ENCODE measurements at places on chromosomes 13 and 19.

DNA sequence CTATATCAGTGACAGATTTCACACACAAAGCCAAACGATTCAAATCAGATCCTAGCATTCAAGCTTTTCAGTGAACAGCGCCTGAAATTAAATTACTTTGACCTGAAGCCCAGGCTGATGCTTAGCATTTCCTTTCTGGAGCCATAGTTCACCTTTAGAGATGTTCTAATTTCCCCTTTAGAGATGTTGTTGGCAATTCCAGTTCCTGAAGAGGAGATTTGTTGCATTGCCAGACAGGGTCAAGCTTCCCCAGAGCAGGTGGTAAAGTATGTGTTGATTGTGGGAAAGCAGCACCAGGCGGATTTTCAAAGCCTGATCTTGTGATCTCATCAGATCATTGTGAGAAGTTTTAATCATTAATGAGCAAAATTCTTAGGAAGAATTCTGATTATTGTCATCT, 609.8 kb upstream of the KLF12 start:
- DNase-seq = no peak

DNA sequence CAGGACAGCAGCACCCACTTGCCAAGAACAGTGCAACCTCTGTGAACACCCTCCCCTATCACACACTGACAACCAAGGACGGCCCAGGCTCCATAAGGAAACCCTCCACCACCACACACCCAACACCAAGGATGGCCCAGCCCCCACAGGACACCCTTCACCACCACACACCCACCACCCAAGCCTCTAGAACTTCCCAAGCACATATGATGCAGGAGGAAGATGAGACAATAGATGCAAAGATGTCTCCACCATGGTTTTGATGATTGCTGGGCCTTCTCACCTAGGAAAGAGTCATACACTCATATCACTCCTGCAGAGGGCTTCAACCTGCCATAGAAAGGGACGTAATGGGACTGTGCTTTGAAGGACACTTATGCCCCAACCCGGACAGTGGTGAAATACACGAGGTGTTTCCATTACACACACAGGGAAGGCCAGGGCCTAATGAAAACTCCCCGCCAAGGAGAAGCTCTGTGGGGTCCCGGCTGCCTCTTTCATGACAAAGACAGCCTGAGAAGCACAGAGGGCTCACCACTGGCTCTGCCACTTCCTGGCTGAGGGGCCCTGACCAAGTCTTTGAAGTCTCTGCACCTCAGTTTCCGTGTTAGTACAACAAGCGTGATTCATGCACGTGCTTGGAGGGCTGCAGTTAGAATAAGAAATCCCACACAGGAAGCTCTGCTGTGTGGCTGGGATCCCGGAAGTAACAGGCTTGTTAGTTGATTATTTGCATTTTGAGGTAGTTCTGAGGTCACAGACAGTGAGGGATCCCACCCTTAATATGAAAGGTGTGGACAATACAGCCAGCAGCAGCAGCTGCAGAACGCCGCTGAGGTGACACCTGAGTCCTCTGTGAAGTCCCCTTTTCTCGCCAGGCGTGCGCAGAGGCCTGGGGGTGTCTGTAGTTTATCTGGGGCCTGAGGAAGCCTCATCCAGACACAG, 61.9 kb upstream of the ATP12A start:
- DNase-seq = peak; percentile 26

DNA sequence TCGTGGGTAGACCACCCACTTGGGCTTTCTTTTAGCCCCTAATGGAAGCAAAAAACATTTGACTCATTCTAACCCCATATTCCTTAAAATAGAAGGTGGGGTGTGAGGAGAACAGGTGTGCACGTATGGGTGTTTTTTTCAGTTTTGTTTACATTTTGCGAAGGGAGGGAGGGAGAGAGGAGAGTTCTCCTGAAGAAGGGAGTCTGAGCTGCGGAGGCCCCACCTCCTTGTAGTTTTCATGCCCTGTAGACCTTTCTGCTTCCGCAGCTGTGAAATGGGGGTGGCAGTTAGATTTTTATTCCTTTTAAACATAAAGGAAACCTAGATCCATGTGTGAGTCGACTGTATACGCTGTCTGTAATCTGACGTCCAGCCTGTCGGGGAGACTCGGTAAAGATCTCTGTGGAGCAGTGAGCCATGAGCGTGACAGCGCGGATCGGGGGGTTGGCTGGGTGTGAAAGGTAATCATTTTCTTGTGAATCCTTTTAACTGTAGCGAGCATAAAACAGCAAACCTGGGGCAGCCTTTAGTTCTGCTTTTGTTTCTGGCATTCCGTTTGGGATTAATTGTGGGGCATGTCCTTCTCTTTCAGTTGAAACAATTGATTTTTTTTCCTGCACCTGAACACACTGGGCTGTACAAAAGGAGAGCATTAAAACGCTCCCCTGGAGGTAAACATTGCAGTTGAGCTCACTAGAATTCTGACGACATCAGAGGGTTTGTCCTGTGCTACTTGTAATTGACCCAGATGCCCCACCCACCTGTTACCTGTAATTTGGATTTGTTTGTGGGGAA, 2.3 kb downstream of the UPF1 start:
- DNase-seq = no peak

DNA sequence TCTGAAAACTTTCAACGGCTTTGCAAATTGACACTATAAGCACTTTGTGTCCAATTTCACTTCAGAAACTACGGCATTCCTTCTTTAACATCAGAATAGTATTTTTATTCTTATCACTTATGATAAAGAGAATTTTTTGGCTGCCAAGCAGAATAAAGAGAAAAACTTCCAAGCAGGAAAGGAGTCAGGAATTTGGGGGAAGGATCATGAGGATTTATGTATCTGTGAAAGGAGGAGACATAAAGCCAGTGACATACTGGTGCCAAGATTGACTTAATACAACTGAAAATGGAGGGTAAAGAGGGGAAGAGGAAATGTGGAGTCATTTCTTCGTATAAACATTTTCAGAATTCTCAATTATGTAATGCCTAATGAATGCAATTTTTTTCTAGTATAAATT, 94.7 kb downstream of the RBM26 start:
- DNase-seq = no peak

- no peak for DNase-seq
Measured at GRCh38 chr13:66397133-66397532, 833.0 kb downstream of the PCDH9 start.

DNA sequence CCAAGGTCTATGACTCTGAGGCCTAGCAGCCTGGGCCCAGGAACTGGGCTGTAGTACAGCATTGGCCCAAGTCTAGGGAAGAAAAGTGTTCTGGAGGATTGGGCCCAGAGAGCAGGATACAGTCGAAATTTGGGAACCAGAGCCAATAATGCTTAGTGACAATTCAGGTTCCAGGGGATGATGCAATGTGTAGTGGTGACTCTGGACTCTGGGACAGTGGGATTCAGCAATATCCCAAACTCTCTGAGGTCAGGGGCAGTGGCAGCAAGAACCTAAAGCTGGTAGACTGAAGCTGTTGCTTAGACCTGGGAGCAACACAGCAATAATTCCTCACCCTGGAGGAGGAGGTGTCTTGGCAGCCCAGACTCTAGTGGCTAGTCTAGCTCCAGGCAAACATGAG, 545.5 kb upstream of the ARGLU1 start:
- DNase-seq = no peak

DNA sequence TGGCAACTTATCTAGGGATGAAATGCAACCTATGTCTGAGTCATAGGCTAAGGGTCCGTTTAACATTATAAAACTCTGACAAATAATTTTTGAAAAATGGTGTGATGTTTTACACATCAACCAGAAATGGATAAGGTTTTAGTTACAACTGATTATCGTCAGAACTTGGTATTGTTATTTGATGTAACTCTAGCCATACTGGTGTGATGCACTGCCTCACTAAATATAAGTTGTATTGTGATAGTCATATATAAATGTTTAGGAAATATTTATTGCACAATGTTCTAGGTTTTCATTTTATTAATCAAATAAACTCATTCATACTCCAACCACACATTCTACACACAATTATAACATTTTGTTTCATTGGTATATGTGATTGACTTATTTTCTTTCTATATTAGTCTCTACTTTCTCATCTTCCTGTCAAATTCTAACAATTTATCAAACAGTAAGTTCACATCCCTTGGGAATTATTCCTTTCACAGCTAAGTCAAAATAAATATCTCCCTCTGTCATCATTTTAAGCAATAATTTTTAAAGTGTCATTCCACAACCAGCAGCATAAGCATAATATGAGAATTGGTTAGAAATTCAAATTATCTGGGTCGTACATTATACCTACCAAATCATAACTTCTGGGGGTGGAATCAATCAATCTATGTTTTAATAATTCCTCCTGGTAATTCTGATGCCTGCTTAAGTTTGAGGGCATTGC, 873.9 kb downstream of the SLITRK1 start:
- no peak for DNase-seq

GRCh38 chr19:50384685-50385535, 763 bp downstream of the POLD1 start:
- DNase-seq = no peak

DNA sequence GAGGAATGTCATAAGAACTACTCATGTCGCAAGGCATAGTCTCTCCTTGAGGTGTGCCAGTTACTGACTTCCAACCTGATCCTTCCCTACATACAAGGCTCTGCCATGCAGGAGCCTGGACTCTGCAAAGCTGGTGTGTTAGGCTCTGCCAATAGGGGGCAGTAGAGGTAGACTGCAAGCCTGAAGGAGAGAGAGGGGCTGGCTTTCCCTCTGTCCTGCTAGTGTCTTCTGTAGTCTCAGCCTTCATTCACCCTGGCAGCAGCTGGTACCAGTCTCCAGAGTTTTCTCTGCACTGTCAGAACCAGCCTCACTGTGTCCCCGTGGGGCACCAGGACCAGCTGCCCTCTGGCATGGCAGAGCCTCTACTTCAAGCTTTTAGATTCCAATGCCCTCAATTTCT, 14.5 kb downstream of the SHISA2 start:
- DNase-seq = no peak

- DNase-seq = no peak
Measured at GRCh38 chr19:16148443-16149229, 5.2 kb downstream of the HSH2D start.

DNA sequence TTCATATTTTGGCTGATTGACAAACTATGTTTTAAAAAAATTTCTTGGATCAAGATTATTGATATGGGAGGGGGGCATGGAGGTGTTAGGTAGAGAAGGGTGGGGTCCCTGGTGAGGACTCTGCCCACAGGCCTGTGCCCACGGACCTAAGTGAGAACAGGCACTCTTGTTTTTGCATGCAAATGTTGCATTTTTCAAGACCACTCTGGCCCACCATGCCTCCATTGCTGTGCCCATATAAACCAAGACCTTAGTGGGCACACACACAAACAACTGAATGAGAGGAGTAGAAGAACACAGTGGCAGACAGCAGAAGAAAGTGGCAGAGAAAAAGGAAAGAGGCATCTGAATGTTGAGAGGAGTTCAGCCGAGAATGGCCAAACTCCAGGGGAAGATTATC, 69.6 kb upstream of the ZNF98 start:
- DNase-seq = no peak

DNA sequence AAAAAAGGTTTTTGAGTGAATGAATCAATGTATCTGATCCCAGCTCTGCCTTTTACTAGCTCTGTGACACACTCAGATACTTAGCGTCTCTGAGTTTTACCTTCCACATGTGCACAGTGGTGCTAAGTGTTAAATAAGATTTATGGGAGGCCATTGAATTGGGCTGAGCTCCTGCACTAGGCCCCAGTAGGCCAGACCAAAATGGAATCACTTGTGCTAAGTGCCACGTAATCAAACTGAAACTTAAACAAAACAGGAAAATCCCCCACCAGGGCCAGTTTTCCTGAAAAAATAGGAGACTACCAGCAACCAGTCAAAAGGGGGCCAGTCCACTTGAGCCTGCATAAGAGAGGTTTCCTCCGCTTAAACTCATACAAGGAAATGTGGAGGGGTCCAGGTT, 40.9 kb downstream of the GJA3 start:
- DNase-seq = no peak

- no peak for DNase-seq
Measured at GRCh38 chr13:90633849-90634248, 713.6 kb upstream of the MIR17HG start.

- no peak for DNase-seq
Measured at GRCh38 chr19:10817291-10818038, 18.5 kb downstream of the TMED1 start.

GRCh38 chr13:32272021-32272683, 43.0 kb downstream of the ZAR1L start:
- no peak for DNase-seq

GRCh38 chr13:100363874-100364273, 224.7 kb downstream of the GGACT start:
- DNase-seq = no peak

- peak; percentile 24 for DNase-seq
Measured at GRCh38 chr13:114194853-114195252, 15.8 kb downstream of the CFAP97D2 start.

GRCh38 chr13:89465366-89465765, 1794.2 kb downstream of the SLITRK5 start:
- DNase-seq = no peak

DNA sequence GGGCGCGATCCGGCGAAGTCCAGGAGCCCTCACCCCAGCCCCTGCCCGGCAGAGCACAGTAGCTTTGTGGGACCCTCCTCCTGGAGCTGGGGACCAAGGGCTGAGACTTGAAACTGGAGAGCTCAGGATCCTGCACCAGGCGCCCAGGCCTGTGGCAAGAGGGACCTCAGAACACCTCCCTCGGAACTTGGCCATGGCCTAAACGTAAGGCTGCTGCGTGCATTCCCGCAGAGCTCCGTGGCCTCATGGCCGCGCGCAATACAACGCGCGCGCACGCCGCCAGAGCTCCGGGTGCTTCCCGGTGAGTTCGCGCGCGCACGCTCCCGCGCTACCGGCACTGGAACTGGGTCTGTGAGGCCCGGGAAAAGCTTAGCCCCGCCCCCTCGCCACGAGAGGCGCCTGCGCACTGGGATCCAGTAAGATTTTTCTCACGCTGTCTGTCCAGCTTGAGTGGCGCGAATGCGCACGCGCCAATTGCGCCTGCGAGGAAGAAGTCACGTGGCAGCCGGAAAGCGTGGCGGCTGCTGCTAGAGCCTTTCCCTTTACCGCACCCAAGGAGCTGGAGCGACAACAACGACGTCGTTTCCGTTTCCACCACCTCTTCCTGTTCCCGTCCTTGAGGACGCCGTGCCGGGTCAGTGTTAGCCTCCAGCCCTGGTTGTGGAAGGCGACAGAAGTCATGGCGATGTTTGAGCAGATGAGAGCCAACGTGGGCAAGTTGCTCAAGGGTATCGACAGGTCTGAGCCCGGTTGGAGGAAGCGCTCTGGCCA, at the start of gene EIF3K:
TSS of gene EIF3K (plus strand) at position 599 of the 771 bp plus-strand sequence. CDS start at position 680, 81 bp downstream.
- peak; percentile 98 for DNase-seq

DNA sequence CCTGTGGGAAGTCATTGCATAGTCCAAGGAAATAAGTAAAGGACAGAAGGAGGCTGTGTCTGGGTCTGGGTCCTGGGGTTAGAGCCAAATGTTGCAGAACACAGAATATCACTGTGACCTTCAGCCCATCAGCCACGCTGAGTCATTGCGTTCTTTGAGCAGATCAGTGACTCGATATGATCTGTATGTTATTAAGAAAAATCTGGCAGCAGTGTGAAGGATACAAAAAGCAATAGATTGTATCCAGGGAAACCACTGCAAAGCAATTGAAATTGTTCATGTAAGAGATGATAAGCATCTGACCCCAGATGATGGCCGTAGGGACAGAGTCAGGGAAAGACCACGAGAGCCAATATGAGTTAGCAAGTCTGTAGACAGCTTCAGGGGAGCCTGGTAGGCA, 1575.1 kb upstream of the SLC10A2 start:
- no peak for DNase-seq

GRCh38 chr19:1393841-1394240, 7.5 kb downstream of the GAMT start:
- DNase-seq = no peak

GRCh38 chr19:4013886-4014540, 6.5 kb downstream of the PIAS4 start:
- no peak for DNase-seq

GRCh38 chr19:46744005-46744691, 1.7 kb upstream of the FKRP start:
- DNase-seq = no peak
